Activated CD8-positive, alpha-beta memory T cell treated with anti-CD3 and anti-CD28 coated beads for 1 hour (primary cell): ENCODE measurements at places on chromosomes 13 and 19.

DNA sequence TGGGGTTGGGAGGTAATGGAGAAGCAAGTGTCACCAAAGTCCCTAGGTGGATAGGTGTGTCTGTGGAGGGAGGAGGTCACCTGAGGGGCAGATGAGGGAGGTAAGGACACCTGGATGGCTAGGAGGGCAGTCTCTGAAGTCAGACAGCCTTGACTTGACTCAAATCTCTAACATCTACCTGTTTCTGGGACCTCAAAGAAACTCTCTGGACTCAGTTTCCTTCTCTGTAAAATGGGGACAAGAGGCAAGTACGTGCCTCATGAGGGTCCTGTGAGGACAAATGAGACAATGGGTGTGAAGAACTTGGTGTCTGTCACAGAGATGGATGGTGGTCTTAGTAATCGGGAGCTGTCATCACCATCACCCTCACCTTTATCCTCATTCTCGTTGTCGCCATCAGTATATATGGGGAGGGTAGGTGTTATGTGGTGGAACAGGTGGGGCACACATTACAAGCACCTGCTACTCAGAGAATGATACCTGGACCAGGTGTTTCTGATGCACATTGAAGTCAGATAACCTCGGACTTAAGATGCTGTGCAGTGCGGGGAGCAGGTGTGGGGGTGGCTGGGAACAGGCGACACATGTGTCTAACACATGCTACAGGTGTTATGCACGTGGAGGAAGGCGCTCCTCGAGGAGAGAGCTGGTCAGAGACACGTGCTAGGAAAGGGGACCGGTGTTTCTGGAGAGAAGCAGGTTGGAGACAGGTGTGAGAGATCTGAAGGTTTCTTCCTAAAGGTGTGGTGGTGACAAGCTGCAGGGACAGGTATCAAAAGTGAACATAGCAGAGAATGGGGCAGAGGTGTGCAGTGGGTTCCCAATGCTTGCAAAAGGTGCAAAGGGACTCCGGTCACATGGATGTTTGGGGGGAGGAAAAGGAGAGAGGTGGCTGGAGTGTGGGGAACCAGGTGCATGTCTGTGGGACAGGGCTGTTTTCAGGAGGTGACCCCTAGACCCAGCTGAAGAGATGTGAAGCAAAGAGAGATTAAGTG is 3.8 kb downstream of the ERFL start:
- DNase-seq, result no peak

- DNase-seq, result no peak
Observed at GRCh38 chr19:40315812-40316470, 30.8 kb upstream of the AKT2 start.

DNA sequence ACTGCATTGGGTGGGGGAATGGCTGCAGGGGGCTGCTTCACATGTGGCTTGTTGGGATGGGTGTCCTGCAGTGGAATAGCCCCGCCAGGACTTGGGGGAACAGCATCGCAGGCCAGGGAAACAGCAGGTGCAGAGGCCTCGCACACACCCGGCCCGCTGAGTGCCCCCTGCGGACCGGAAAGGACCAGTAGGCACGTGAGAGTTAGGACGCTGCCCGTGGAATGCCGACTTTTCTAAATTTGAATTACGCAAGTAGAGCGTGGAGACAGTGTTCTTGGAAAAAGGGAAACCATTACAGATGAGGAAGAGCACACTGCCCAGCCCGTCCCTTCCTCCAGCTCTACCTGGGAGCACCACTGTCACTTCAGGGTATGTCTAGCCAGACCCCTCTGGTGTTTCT is 11.5 kb downstream of the DNM2 start:
- no peak for DNase-seq

- no peak for DNase-seq
Observed at GRCh38 chr13:42750794-42751193, 30.6 kb upstream of the FAM216B start.

DNA sequence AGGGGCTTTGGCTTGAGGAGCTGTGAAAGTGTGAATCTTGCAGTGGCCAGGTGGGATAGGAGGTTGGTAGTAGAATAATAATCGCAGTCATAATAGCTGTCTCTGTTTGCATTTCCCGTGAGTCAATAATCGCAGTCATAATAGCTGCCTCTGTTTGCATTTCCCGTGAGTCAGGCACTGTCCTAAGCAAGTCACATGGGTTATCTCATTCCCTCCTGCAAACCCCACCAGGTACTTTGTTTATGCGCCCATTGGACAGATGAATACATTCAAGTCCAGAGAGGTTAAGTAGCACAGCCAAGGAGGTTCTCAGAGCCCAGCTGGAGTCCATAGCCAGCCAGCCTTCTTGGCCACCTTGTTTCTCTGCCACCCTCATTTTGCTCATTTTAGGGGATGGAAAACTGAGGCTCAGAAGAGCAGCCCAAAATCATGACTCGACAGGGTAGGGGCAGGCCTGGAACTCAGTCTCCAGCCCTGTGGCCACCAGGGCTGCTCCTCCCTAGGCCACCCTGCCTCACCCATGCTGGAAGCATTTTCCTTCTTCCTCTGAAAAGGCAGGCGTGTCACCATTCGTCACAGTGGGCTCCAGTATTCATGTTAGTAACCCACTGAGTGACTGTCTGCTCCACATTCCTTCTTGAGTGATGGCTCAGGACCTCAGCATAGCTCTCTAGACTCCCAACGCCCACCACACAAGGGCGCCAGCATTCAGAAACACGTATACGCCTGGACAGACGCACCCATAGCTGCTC is 206.2 kb downstream of the URI1 start:
- no peak for DNase-seq

DNA sequence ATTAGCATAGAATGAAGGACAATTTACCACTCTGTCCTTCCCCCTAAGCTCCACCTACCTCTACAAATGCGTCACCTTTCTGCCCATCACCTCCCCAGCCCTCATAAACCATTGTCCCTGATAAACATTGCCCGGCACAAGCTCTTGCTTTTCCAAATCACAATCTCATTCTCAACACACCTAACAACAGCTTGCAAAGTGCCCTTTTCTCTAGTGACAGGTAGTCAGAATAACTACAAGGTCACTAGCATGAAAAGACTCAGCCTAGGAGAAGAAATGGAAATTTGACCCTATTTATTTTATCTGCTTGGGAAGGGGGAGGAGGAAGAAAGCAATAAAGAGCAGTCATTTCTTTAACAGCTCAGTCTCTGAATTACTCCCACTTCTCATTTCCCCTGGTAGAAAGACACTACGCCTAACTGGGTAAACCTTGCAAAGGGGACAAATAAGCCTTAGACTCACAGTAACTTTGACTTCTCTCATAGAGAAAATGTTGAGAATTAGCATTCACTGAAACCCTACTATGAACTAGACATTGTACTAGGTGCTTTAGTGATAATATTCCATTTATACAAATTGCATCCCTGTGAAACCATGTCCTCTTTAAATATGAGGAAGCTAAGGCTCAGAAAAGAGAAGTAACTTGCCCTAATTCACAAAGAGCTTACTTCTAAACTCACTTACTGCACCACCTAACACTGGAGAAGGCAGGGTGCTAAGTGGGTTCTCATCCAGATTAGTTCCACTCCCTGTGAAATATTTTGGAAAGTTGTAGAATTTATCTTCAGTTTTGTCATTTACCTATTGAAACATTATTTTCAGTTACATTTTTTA is 116.2 kb upstream of the FNDC3A start:
- no peak for DNase-seq

GRCh38 chr13:113650275-113650674 is 7.7 kb downstream of the ATP4B start:
- no peak for DNase-seq

GRCh38 chr19:32130332-32130731 is 215.1 kb upstream of the ZNF507 start:
- DNase-seq, result no peak
